ENCODE measurements at places on chromosomes 5 and 9.

- DNase-seq: no peak
Measured at GRCh38 chr9:74064702-74065101, 432.4 kb upstream of the RORB start.

DNA sequence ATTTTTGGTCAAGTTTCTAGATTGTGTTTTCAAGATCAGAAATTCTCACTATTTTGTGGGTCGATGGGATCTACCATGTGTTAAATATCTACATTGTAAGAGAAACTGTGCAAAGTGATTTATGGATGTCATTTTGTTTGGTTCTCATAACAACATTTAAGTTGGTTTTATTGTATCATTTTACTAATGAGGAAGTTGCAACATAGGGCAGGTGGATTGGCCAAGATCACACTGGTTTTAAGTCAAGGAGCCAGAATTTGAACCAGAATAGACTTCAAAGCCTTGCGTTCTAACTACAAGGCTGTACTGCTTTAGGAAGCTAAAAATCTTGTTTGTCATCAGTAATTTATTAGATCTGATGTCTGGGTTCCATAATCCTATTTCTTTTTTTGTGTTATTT lies 23.4 kb downstream of the SH3TC2 start:
- DNase-seq: no peak

GRCh38 chr5:120372899-120373298 lies 91.2 kb upstream of the PRR16 start:
- DNase-seq: no peak

GRCh38 chr5:43192558-43193180 lies 644 bp downstream of the NIM1K start:
- no peak for DNase-seq

GRCh38 chr5:170885256-170885655 lies 23.4 kb downstream of the RANBP17 start:
- no peak for DNase-seq

DNA sequence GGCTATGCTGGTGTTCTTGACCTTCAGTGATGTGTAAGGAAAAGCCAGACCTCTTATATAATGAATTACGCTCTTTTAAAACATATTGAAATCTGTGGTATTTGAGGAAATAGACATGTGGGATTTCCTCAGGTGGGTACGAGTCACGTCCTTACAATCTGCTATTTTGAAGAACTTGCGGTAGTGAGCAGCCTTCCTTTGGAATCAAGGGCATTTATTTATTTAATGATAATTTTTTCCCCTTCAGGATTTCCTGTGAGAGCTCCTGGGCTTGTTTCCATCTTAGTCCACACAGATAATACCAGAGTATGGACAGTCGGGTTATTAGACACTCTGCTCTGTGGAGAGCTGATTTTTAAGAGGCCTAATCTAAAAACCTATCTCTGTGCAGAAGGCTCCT lies 167.9 kb downstream of the ARHGEF28 start:
- no peak for DNase-seq

DNA sequence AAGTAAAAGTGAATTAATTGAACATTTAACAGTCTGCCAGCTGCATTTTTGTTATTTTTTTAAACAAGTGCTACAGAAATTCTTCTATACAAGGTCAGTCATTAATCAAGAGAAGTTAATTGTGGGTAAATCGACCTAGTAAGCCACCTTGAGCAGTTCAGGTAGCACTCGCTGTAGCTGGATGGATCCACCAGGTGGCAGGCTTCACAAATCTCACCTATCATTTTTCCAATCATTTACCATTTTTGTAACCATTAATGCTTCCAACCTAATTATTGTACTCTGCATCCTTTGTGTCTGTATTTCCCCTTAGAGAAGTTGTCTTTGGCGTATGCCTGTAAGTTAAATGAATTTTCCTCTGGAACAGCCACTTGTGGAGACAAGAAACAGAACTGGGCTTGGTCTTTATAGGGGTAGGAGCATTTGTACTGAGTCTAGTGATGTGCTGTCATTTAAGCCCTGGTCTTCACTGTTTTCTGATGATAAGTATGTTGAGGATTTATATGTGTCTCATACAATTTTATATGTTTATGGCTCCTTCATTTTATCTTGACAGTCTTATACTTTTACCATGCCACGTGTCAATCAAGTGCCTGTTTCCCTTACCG lies 39.5 kb downstream of the CD180 start:
- peak; percentile 23 for DNase-seq

- DNase-seq: no peak
Measured at GRCh38 chr5:141003031-141003430, 36.8 kb downstream of the PCDHAC2 start.

DNA sequence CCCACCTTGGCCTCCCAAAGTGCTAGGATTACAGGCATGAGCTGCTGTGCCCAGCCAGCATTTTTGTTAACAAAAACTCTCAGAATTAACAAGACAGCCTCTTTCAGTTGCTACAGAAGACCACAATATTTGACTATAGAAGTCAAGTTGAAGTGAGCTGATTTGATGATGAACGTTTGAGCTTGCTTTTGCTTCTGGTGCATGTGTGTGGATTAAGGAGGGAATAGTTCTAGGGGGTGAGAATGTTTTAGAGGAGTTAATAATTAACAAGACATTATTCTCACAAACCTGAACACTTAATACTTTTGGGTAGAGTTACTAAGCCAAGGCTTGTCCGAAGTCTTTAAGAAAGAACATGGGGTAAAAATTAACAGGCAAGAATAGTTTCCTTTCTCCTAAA lies 191.6 kb downstream of the TENT4A start:
- DNase-seq: no peak

GRCh38 chr5:77850536-77851175 lies 74.5 kb upstream of the TBCA start:
- no peak for DNase-seq

DNA sequence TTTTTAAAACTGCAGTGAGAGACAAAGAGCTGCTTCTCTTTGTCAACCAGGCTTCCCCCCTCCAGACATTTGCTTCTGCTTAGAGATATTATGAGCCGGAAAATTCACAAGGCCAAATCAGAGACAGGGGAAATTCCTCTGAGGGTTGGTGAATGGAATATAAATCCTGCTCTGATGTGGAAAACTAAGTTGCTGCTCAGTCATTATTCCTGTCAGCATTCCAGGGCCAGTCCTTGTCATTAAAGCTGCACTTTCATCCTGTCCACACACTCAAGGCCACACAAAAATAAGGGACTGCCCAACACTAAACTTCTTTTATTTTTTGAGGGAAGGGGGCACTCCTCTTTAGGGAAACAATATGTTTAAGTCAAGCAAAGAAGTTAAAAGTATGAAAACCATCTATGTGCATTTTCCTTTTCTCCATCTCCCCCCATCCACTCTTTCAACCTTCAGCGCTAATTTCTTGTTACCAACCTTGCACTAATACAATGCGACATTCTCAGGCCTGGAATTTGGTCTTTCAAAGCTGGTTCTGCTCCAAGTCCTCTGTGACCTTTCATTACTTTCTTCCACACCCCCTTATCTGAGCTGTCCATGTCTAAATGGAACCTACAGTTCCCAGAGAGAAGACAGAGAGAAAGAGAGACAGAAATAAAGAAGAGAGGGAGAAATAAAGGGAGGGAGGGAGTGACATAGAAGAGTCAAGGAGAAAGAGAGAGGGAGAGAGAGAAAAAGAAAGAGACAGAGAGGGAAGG lies 118.9 kb upstream of the S1PR3 start:
- no peak for DNase-seq

GRCh38 chr5:38593959-38594358 lies 37.5 kb upstream of the LIFR start:
- DNase-seq: no peak

DNA sequence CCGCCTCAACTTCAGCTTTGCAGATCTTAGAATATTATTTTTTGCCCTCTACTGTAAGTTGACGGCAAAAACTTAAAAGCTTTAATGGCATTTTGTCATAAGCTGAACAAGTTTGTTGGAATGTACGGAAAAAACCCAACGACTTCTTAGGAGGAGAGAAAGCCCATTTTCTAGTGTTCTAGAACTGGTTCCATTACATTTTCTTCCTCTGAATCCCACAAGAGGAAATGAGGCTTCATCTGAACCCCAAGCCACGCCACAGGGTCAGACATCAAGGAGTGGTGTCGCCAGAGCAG lies 113.7 kb downstream of the LHFPL2 start:
- DNase-seq: no peak

DNA sequence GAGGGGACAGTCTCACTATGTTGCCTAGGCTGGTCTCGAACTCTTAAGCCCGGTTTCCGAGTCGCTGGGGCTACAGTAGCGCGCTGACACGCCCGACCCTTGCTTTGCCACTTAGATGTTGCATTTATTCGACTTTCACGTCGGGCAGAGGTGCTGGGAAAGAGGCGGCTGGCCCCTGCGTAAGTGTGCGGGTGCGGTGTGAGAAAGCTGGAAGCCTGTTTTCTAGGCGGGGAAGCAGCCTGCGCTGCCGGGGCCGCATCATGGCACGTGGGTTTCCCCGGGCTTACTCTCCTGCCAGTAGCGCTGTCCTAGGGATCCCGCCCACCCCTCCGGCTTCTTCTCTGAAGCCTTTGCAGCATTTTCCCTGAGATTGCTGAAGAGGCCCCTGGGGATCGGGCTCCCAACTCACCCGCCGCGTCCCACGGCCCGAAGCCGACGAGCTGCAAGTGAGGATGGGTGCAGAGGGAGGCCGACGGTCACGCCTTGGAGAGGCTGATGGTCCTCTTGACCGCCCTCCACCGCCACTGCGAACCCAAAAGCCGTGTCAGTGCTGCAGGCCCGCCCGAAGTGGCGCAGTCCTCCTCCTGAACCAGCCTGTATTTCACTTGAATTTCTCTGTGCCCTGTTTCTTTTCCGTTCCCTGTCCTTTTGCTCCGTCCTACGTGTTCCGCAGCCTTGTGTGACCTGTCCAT lies 5.8 kb upstream of the TRIM41 start:
- peak; percentile 61 for DNase-seq

DNA sequence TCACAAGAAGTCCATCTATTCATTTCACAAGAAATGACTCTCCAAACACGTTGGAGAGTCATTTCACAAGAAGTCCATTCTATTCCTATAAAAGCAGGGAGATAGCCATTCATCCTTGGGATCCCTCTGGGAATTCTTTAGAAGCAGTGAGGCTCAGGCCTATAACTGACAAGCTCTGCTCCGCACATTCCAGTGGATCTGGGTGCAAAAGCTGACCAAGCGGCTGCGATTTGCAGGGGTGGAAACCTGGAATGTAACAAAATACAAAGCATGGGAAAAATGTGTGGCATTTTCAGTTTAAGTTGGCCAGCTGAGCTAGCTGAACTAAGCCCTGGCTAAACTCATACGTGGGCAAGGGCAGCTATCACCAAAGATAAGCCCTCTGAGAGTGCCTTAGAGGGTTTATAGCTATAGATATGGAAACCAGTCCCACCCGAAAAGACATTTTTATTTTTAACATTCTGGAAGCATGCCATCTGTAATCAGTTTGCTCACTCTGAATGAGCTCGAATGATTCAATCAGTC lies 8.7 kb downstream of the TAS2R1 start:
- no peak for DNase-seq

DNA sequence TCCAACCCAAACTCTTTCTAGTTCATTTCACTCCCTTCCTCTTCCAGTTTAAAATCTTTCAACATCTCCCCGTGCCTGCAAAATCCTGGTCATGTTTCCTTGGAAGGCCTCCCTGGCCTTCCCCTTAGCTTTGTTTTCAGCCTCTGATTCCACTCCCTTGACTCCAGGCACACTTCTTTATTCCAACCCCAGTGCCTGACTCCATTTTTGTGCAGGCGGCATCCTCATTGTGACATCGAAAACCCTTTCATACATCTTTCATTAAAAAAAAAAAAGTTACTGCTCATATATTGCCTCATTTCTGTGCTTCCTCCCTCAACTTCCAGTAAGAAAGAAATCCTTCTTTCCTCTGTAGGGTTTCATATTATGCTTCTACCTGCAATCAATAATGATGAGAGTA lies 7.1 kb upstream of the TNFSF8 start:
- DNase-seq: no peak

GRCh38 chr5:109936996-109937395 lies 247.3 kb downstream of the MAN2A1 start:
- DNase-seq: no peak

GRCh38 chr5:56564541-56565282 lies 250.6 kb upstream of the MAP3K1 start:
- DNase-seq: no peak

GRCh38 chr9:119009249-119009648 lies 360.0 kb downstream of the BRINP1 start:
- DNase-seq: no peak

GRCh38 chr5:82847562-82847961 lies 229.6 kb downstream of the TMEM167A start:
- DNase-seq: no peak

All from effector memory CD4-positive, alpha-beta T cell (primary cell).